ENCODE measurements at places on chromosomes 1 and 21.

GRCh38 chr1:37878071-37878470 is 18.7 kb upstream of the MTF1 start:
- DNase-seq: no peak

DNA sequence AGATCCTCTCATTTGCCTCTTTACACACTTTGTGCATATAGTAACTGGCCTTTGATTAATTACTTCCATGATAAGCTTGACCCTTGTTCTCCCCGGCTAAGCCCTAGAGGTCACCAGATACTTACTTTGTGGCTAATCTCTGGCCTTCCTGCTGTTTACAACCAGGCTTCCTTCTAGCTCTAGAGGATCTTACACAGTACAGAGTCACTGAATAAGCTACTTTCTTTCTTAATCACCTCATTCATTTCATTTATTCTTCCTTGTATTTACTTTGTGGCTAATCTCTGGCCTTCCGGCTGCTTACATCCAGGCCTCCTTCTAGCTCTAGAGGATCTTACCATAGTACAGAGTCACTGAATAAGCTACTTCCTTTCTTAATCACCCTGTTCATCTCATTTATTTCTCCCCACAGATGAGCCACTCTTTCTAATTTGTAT is 144.3 kb upstream of the C1orf21 start:
- DNase-seq: no peak

DNA sequence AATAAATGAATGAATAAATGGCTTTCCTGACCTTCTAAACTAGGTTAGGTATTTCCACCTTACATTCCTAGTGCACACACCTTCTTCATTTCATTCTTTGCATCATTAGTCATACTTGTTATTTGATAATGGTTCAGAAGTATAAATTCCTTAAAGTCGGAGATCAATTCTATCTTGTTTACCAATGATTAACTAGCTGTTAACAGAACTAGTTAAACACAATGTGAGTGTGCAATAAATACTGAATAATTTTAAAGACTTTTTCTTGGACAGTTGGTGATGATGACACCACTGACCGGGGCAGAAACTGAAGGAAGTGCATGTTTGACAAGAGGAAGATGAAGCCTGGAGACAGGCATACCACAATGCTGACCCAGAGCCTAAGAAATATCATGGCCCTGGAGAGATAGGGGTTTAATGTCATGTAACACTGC is 207.1 kb upstream of the DEPDC1 start:
- DNase-seq: no peak

GRCh38 chr1:150168960-150169601 is 19.4 kb downstream of the PLEKHO1 start:
- peak; percentile 45 for DNase-seq

GRCh38 chr1:243550276-243550675 is 294.4 kb downstream of the SDCCAG8 start:
- no peak for DNase-seq

DNA sequence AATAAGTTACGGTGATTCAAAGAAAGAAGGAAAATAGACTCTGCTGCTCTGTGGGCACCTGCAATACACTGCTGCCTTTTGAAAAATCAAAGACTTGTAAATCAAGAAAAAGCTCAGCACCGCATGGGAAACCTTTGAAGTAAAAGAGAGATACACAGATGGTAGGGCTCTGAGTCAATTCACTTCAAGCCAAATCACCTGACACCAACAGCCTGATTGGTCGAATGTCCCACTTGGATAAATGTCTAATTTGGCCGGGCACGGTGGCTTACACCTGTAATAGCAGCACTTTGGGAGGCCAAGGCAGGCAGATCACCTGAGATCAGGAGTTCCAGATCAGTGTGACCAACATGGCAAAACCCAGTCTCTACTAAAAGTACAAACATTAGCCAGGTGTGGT is 19.2 kb upstream of the RCAN3 start:
- no peak for DNase-seq

GRCh38 chr1:86356247-86356646 is 39.9 kb downstream of the ODF2L start:
- DNase-seq: no peak

DNA sequence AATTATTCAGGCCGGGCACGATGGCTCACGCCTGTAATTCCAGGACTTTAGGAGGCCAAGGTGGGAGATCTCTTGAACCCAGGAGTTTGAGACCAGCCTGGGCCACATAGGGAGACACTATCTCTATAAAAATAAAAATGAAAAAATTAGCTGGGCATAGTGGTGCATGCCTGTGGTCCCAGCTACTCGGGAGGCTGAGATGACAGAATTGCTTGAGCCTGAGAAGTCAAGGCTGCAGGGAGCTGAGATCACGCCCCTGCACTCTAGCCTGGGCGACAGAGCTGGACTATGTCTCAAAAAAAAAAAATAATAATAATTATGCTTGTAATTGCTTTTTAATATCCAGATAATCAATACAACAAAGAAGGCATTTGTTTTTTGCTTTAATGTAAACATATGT is 91.3 kb downstream of the RIPK4 start:
- DNase-seq: no peak

DNA sequence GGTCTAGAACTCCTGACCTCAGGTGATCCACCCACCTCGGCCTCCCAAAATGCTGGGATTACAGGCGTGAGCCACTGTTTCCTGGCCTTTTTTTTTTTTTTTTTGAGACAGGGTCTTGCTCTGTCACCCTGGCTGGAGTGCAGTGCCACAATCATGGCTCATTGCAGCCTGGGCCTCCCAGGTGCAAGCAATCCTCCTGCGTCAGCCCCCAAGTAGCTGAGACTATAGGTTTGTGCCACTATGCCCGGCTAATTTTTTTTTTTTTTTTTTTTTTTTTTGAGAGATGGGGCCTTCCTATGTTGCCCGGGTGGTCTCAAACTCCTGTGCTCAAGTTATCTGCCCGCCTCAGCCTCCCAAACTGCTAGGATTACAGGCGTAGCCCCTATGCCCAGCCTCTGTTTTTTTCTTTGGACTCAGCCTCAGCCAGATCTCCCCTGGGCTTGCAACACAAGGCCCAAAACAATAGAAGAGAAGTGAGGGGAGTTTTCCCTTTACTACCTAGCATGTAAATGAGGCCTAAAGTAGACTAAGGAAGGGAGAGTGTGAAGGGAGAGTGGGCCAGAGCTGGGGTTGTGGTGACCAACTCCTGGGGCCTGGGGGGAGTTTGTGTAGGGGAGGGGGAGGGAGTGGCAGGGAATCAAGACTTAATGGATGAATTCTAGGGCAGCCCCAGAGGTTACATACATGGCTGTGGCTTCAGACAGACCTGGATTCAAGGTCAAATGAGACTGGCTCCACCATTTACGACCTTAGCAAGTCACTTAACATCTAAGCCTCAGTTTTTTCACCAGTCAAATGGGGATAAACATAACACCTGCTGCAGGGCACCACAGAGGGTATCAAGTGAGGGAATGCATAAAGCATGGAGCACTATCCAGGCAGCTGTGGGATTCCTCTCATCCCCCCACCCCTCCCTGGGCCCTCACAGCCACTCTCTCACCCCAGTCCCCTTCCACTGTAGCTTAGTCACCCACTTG is 1.6 kb upstream of the CD52 start:
- no peak for DNase-seq

DNA sequence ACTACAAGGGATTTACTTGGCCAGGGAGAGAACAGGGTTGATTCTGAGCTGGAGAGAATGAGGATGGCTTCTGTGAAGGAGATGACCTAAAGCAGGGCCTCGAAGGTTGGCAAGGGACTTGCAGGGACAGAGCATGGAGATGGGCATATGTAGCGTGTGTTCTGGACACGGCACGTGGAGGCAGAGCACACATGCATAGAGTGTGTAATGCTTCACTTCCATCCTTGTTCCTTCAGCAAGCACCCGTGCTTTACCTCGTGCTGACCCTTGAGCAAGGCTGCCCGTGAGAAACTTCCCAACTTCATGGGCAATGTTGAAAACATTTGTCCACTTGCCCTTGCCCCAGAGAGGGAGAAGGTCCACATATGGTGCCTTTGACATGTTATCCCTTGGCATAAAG is 33.1 kb downstream of the NFIA start:
- DNase-seq: no peak

DNA sequence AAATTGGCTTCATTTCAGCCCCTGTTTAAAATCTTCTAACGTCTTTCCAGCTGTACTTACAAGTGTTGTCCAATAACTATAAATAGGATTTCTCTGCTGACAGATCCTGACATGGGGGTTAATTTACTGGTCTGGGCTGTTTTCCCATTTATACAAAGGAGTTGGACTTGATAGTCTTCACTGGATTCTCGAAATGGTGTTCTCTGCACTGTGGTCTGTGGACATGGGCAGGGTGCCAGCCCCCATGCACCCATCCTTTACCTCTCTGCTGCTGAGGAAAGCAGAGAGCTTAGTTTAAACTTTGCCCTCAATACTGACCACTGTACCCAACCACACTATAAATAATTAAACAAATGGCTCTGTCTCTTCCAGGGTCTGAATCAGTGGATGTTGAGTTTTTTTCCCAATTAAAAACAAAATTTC is 5.2 kb downstream of the DIO1 start:
- no peak for DNase-seq

DNA sequence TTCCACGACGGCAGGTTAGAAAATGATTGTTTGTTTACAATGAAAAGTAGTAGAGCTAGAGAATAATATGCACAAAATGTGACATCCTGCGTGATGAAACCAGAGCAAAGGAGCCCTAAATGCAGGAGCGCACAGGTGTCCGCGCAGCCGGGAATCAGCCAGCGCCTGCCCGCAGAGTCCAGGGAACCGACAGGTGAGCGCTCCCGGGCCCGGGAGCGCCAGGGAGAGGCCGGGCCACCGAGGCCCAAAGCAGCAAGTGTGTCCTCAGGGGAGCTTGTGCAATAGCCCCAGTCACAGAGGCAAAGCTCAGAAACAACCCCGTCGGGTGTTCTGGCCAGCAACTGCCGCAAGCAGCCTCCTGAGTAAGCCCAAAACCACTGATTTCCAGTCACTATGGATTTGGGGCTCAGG is 789 bp upstream of the GALE start:
- no peak for DNase-seq

- no peak for DNase-seq
Observed at GRCh38 chr1:219927298-219927955, 930 bp downstream of the SLC30A10 start.

DNA sequence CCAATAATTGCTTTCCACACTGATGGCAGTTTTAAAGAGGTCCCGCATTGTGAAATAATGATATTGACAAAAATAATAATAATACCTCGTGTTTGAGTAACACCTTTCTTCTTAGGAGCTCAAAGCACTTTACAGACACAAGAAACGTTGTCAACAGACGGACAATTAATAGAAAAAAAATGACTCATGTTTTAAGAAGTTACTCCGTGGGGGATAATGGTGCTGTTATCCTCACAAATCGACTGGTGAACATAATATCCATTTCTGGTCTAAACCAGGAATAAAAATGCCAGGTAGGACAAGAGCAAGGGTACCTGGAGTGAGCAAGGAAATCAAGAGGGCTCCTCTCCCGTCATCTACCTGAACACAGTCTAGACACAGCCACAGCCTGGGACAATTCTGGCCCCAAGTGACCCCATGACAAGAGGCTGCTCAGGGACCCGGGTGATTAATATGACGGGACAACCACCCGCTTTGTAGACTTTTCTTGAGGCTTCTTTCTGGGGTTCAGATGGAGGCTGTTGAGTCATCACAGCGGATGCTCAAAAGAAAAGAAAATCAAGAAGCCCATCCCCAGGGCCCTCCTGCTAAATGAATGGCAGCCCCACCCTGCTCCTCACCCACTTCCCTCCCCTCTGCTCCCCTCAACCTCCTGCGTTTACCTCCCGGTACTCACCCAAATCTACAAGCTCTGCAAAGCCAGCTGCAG is 146.2 kb upstream of the IRF2BP2 start:
- DNase-seq: no peak

GRCh38 chr1:119623193-119623515 is 24.9 kb downstream of the ZNF697 start:
- no peak for DNase-seq

DNA sequence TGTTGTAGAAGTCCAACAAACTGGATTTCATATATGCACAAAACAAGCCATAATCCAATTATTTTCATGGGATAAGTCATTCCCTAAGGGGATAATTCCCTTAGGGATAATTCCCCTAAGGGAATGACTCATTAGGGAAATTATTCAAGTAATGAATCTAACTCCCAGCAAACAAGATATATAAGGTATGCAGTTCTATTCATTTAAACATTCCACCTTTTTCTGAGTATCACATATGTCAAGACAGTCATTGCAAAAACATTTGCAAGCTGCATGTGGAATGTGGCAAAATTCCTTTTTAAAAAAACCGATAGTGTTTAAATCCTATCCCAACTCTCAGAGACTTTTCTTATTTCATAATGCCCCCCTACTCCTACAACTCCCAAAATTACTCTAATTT is 131.2 kb downstream of the AKT3 start:
- no peak for DNase-seq

DNA sequence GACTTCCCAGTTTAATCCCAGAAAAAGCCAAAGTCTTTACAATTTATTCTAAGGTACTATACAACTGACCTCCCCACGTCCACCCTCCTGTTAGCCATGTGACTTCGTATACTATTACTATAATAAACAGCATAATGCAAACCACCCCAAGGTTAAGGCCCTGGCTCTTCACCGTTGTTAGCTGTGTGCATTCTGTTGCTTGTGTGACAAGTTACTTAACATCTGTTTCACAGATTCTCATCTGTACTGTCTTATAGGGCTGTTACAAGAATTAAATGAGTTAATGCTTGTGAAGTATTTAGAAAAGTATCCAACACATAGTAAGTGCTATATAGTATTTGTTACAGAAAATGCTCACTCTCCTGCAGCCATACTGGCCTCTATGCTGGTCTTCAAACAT is 15.7 kb downstream of the WARS2 start:
- DNase-seq: no peak

- DNase-seq: no peak
Observed at GRCh38 chr21:42049578-42050430, 21.3 kb upstream of the UMODL1 start.

- DNase-seq: peak; percentile 63
Observed at GRCh38 chr1:89358287-89358893, 5.5 kb upstream of the GBP6 start.

- no peak for DNase-seq
Observed at GRCh38 chr1:156998840-156999500, 46.6 kb downstream of the ARHGEF11 start.

DNA sequence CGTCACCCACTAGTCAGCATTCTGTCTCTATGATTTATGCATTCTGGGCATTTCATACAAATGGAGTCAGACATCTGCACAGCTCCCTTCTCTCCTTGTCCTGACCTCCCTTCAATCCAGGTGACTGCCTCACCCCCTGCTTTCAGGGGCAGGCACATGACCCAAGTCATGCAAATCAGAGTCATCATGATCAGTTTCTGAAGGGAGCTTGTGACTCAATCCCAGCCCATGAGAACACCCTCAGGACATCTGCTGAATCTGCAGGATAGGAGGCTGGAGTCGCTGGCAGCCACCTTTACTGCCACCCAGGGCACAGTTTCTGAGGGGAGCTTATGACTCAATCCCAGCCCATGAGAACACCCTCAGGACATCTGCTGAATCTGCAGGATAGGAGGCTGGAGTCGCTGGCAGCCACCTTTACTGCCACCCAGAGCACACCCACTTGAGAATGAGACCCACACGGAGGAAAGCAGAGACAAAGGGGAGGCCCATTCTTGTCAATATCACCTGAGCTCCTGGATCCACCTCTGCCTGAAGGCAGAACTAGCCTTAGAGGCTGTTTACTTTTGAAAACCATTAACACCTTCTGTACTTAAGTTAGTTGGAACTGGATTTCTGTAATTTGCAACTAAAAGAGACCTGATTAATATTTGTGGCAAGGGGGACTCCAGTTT is 62.3 kb upstream of the SLC25A33 start:
- DNase-seq: no peak

Data from stimulated activated CD8-positive, alpha-beta memory T cell treated with anti-CD3 and anti-CD28 coated beads, Interleukin-2, amount 100 ng/mL, for 48 hours (primary cell).